ENCODE measurements at places on chromosomes 2 and 18. TPM values are rescaled to one million over a fixed set of nuclear protein-coding genes. Genes with fewer than 3 reads are reported as not detected.

- DNase-seq = no peak
These were observed 84.8 kb upstream of the RND3 start for GRCh38 chr2:150572194-150572766.

- no peak for DNase-seq
These were observed 84.3 kb upstream of the CRIM1 start for GRCh38 chr2:36271266-36271665.

Gene MEP1B
- not detected for total RNA-seq

GRCh38 chr2:27118525-27119329 is at the start of gene CGREF1:
CGREF1 (minus strand) TSS chr2:27119128; CDS start chr2:27104366, 14,762 bp downstream.
- DNase-seq = no peak

DNA sequence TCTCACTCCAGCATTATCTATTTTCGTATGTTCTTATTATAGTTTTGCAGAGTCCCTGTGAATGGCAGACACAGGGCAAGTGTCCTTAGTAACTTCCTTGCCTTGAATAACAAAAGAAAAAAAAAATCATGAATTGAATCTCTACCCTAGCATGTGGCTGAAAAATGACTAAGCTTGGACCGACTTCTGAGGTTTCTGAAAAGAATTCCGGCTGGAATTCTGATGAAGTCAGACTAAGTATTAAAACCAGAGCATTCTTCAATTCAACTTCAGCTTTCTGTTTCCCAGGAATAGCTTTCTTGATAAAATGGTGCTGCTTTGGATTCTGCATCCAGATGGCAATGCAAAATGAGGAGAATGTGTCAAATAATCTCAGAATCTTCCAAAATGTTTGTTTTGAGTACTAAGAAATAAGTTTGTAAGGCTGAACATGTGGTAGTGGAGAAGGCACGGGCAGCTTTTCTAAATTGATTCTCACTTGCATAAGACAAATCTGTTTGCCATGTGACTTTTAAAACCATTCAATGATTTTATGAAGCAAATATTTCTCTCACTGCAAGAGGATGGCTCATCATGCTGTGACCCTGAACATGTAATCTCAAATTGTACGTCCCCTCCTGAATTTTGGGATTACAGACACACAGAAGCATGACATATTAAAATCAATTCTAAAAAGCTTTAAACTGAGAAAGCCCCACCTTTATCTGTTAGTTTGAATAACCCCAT is 1462.8 kb upstream of the LRRTM1 start:
- DNase-seq = no peak

Gene RNF149
- total RNA-seq = 96.8 TPM

Gene BOLL
- total RNA-seq = not detected

DNA sequence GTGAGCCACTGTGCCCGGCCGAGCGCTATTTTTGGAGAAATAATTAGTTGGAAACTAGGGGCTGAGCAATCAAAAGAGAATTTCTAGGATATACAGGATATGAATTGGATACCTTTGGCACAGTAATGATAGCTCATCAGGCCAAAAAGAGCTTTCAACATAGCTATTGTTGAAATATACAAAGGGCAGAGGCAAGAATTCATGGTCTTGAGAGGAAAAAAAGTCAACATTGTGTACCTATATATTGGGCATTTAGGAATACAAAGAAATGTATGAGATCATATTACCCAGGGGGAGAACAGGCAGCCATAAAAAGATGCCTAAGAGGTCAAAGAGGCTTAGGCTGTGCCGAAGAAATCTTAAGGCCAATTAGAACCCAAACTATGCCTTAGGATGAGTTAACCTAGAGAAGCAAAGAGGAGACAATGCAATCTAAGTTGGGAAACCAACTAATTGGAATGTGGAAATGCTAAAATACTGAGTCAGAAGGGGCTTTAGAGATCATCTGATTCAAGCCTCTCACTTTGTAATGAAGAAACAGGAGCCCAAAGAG is 99.0 kb downstream of the RBBP8 start:
- DNase-seq = no peak

GRCh38 chr2:128187032-128187654 is 96.1 kb downstream of the UGGT1 start:
- no peak for DNase-seq

Gene UGT1A4
- total RNA-seq = not detected

- no peak for DNase-seq
These were observed 406.5 kb downstream of the XIRP2 start for GRCh38 chr2:167294776-167295140.

Gene CDH19
- total RNA-seq = 3.4 TPM

DNA sequence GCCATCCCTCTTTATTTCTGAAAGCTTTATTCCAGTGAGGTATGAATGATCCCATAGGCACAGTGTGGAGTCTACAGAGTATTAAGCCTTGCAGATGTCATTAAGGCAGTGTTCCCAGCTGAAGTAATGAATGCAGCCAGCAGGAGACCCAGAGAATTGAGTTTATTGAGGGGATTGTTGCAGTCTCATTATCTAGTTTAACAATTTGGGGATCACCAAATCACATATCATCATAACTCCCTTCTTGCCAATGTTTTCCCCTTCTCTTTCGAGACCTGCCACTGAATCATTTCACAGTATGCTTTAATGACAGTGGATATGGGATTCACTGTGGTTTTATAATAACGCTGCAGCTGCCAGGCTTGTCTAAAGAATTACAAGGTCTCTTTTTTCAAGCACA is 249.3 kb upstream of the FSHR start:
- DNase-seq = no peak

Gene EHD3
- 3.6 TPM for total RNA-seq

GRCh38 chr2:45211636-45212035 is 202.4 kb upstream of the SIX2 start:
- no peak for DNase-seq

DNA sequence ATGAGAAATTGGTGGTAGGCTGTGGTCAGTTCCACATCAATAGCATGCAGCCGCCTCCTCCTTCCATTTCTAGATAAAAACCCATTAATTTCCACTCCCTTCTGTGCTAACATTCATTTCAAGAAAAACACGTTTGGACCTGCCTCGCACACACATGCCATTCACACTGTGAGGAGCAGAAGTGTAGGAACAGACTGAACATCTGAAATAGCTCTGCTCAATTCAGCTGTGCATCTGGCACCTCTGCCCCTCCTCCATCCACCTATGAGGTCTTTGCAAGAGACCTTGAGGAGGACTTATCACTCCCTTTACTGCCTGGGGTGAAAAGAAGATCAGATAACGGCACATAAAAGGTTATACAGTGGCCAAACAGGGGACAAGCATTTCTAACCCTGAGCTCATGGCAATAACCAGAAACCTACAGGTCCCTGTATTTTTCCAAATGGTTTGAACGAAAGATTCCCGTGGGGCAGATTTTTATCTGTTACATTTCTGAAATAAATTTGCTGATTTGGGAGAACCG is 30.8 kb upstream of the LRP2 start:
- no peak for DNase-seq

DNA sequence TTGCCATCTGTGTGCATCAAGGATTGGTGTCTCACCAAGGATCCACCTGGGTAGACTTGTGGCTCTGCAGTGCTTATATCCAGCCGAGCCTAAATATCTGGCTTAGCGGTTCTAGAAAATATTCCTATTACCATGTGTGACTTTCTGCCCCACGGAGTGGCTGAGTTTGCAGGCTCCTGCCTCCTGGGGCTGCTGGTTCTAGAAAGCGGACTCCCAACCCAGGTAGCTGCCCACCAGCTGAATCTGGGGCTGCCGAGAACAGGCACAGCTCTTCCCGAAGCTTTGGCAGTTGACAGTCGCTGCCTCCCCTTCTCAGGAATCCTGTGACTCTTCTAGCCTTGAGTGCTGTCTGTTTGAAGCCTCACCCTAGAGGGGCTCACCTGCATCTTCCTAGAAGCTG is 104.6 kb downstream of the TPGS2 start:
- DNase-seq = no peak

GRCh38 chr2:12663306-12664037 is 53.3 kb upstream of the TRIB2 start:
- DNase-seq = no peak

Gene OBSL1
- total RNA-seq = 68.6 TPM

- DNase-seq = no peak
These were observed 204.4 kb downstream of the MREG start for GRCh38 chr2:215808996-215809395.

Gene CDH20
- 7.1 TPM for total RNA-seq

DNA sequence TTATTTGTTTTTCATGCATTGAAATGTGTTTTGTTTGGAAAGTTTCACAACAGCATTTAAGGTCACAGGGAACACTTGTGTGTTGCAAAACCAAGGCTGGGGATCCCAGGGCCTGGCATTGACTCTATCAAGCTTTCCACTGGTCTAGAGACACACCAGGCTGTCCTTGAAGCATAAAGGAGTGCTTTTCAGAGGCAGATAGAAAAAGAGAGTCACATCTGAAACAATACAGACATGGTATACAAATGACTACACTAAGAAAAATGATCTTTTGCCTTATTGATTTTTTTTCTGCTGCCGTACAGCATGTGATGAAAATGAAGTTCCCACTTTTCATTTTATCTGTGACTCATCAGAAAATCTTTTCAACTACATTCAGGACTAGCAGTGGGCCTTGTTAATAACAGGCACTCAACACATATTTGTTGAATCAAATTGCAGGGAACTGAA is 61.9 kb upstream of the ZCCHC2 start:
- no peak for DNase-seq

- no peak for DNase-seq
These were observed 424.5 kb upstream of the SPRED2 start for GRCh38 chr2:65856928-65857327.

Gene SEC11C
- total RNA-seq = 13.6 TPM

DNA sequence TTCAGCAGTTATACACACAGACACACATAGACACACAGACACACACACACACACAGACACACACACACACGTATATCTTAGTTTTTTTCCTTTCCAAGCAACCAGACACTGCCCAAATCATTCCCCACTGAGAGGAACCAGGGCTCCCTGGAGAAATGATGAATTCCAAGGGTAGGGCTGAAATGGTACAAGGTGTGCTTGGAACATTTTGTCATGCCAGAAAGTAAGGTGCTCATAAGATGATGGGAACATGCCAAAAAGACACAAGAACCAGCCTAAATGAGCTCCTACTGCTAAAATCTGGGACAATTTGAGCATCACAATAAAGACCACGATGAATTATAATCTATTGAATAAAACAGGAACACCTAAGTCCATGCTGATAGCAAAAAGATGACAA is 103.3 kb downstream of the MEP1B start:
- DNase-seq = no peak

Gene PROKR1
- total RNA-seq = 3.6 TPM

DNA sequence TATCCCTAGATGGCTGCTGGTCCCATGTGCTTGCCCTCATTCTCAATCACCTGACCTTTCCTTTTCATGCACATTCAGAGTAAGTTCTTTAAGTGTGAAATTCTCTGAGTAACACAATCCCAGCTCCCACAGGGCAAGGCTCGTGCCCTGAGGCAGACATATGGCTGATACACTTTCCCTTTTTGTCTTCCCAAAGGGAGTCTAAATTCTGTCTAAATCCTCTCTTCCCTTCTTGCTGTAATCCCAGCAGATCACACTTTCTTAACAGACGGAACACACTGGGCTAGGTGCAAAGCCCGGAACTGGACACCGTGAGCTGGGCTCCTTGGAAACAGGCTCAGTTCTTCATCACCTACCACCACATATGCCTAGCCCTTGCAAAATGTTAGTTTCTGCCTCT is 147.6 kb downstream of the GALNT14 start:
- DNase-seq = no peak

Gene CRYBA2
- total RNA-seq = not detected

GRCh38 chr18:57294547-57294946 is 57.8 kb upstream of the ST8SIA3 start:
- no peak for DNase-seq

Gene MAL
- not detected for total RNA-seq

DNA sequence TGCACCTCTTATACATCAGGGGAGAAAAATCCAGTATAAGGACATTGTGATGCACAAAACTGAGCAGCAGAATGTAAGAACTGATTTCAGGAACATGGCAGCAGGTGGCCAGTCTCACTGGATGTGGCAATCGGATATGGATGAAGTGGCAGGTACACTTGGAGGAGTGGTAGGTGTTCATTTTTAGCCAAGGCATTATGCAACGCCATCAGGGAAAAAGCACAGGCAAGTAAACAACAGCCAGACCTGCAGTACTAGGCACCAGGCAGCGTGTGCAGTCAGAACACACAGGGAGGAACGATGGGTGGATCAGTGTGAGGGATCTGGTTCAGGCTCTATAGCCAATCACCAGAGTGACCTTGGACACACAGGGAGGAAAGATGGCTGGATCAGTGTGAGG is 77.4 kb upstream of the GCFC2 start:
- no peak for DNase-seq

GRCh38 chr2:198312596-198313483 is 508.4 kb downstream of the PLCL1 start:
- no peak for DNase-seq

- DNase-seq = no peak
These were observed 42.8 kb upstream of the COL3A1 start for GRCh38 chr2:188931361-188931760.

DNA sequence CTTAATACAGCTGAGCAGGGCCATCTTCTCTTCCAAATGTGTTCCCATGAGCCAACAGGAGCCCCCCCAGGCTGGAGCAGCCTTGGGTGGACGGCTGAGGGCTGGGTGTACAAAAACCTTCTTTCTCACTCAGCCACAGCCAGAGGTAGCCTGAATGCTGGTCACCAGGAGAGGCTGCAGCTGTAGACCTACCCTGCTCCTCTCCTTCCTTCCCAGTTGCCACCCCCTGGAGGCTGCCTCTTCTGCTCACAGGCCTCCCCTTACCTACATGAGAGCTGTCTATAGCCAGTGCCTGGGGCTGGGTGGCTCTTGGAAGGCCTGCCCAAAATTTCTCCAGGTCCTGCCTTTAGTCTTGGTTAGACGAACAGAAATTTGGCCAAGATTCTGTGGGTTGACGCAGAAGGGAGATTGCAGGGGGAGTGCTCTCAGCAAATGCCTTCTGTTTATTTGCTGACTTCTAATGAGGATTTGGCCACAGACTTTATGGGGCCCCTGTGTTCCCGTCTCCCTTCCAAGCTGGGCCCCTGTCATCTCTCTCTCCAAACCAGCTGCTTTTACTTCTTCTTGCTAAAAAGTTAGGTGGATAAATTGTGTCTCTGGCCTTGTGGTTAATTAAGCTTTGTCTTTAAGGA is 18.3 kb downstream of the CELF4 start:
- DNase-seq = no peak

Gene OTX1
- not detected for total RNA-seq

Gene MTERF4
- 33.0 TPM for total RNA-seq

DNA sequence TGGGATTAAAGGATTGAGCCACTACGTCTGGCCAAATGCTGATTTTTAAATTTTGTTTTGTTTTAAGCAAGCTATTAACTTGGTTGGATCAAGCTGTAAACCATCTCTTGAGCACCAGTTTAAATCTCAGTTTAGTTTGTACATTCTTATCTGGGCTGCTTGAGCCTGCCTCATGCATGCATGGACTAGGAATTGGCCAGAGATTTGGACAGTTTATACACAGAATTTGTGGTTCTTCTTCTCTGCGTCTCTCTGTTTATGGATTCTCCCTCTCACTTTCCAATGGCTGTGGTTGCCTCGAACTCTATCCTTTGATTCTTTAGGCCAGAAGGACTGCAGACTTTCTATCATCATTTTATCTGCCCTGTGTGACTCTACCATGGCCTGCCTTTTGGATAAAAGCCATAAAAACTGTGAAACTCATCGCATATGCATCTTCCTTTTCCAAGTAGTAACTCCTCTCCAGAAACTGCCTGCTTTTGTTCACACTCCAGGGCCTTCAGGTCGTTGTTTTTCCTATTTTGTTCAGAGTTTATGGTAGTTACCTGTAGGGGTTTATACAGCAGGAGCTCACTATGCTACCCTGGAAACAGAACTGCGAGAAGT is 32.5 kb upstream of the PLB1 start:
- DNase-seq = no peak

GRCh38 chr2:209389171-209389618 is 34.7 kb upstream of the MAP2 start:
- no peak for DNase-seq

Gene ICOS
- total RNA-seq = not detected

All from omental fat pad (tissue), 4 donors.